ENCODE measurements at places on chromosomes 5 and 9.

GRCh38 chr5:66021585-66021984 lies 95.2 kb downstream of the ERBIN start:
- DNase-seq: no peak

DNA sequence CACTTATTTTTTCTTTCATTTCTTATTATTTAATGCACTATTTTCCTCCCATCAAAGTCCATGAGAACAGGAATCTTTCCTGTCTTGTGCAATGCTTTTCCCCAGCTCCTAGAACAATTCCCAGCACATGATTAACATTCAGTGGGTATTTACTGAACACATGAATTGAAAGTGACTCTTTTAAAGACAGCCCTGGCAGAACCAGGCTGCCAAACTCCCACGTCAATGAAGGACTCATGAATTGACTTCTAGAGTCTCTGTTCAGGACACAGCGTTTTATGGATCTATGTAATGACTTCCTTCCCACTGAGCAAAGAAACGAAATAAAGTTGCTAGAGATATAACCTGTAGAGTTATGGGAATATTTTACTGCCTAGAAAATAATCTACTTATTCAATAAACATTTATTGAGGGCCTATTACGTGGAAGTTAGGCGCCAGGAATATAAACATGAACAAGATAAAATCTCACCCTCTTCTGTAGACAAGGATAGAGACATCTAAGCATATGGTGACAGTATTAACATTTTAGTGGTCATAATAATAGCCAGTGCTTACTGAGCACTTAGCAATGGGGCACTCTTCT lies 485.9 kb upstream of the KLF4 start:
- no peak for DNase-seq

DNA sequence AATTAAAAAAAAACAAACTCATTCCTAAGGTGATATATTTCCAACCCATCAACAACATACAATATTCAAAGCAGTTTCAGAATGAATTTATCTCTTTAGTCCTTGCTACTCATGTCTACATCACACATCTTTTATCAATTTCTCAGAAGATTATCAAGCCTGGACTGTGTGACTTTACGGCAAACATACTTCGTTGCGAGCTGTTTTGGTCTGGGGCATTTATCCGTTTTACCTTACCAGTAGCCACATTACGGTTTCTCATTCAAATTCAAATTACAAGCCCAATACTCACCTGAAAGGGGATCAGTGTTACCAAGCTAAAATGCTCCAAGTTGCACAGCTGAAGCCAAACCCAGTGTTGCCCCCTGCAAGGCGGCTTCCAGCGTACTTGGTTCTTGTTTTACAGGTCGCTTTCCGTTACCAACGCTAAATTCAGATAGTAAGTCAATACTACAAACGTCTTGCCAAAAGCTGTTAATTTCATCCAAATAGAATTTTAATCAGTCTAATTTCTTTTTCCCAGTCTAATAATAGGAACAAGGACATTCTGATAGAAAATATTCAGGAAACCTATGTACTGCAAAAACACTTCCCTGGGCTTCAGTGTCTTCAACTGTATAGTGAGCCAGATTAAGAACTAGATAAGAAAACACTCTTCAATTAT lies 1.8 kb downstream of the HNRNPH1 start:
- DNase-seq: no peak

DNA sequence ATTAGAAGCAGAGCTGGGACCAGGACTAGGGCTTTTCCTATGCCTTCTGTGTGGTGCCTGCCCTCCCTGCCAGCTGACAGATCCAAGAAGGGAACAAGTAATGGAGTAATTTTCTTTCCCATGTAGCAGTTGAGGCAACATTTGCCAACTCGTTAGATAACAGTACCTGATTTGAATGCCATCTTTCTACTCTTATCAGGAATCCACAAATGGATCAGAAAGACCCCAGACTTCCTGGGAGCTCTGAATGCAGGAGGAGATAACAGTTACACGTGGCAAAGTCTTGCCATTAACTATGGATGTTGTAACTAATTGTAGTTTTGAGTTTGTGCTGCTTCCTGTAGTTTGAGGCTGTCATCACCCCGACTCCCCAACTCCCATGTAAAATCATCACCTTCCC lies 39.2 kb downstream of the RCL1 start:
- DNase-seq: no peak

GRCh38 chr9:21837501-21837900 lies 35.1 kb downstream of the MTAP start:
- no peak for DNase-seq

DNA sequence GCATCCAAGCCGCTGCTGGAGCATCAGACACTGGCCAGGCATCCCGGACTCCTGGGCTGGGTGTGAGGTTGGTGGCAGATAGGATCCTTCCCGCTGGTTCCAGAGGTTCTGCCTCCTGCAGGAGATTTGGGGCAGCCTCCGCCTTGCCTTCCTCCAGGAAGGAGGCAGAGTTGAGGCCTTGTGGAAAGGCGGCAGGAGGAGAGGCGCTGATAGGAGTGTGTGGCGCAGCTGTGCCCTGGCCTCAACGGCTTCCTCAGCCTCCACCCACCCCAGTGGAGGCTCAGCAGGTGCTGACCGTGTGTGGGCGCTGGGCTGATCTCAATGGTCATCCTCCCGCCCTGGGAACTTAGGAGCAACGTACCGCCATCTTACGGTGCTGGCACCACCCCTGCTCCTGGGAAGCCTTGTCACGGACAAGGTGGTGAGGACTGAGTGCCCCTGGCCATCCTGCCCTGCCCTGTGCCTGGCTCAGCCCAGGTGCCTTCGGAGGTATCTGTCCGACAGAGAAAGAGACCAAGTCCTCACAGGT lies 10.2 kb downstream of the NCS1 start:
- DNase-seq: no peak

GRCh38 chr5:61820836-61821235 lies 485.2 kb upstream of the KIF2A start:
- DNase-seq: no peak

DNA sequence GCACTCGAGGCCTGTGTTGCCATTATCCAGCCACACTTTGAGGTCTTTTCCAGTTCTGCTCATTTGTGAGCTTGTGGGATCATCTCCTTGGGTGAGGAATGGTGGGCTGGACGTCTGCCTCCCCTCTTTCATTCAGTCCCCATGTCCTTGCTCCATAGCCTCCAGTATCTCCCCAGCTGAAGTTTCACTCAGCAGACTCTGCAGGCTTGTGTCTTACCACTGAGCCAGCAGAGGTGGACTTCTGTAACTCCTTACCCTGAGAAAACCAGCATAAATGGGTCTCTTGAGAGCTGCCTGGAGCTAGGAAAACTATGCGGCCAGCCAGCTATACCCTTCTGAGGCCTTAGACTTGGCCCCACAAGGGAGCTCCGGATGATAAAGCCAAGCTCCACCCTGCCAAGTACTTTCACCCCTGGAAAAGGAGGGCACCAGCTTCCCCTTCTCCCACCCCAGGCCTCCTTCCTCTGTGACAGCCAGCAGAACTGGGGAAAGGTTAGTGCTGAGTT lies 12.2 kb downstream of the IRF1 start:
- DNase-seq: no peak

DNA sequence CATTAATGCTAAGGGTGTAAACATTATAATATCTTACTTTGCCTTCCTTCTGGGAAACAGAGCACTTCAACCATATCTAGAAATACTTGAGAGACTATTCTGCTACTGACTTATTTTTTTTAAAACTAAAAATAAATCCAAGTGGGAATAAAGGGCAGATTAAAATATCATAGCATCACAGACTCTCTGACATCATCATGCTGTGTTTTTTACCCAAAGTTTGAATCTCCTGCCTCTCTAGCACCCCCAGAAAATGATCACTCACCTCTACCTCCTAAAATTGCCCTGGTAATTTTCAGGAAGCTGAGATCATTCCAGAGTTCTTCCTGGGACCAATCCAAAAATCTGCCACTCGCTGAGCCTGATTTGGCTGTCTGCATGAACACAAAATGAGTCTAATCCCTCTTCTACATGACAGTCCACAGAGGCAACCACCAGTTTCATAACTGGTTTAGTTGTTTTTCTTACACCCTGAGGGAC lies 813.8 kb upstream of the DMAC1 start:
- no peak for DNase-seq

- DNase-seq: no peak
These were observed 317.3 kb upstream of the PDE4D start for GRCh38 chr5:60210810-60211209.

GRCh38 chr5:16265141-16265540 lies 85.5 kb upstream of the MARCHF11 start:
- no peak for DNase-seq

DNA sequence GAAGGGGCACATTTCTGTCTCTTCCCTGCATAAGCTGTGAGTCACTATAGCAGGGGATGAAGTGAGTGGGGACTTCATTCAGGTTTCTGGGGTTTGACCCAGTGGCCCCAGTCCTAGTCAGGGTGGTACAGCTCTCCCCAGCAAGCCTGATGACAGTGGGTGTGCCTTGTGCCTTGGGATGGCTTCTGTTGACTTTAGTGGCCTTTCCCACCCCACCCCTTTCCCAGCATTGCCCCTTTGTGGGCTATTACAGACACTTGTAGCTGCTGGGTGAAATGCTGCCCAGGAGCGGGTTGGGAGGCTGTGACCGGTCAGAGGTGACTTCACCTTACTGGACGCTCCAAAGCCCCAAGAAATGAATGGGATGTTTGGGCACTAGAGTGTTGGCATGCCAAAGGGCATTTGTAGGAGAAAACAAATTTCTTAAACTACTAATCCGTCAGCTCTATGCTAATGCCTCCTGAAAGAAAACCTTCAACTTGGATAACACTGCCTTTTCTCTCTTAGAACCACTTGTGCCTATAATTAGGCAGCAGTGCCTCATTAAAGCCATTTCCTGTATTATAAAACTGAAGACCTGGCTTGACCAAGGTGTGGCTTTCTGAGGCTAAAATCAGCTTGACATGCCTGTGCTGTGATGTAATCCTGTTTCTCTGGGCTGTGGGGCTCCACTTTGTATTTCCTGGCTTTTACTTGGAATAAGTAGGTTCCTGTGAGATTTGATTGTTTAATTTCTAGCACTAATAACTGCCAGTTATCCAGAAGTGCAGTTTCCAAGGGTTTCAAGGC lies 119.0 kb upstream of the SLC25A48 start:
- DNase-seq: no peak

GRCh38 chr5:24235946-24236345 lies 408.8 kb downstream of the CDH10 start:
- DNase-seq: no peak

- no peak for DNase-seq
These were observed 571.9 kb upstream of the BRINP1 start for GRCh38 chr9:119941091-119941490.

DNA sequence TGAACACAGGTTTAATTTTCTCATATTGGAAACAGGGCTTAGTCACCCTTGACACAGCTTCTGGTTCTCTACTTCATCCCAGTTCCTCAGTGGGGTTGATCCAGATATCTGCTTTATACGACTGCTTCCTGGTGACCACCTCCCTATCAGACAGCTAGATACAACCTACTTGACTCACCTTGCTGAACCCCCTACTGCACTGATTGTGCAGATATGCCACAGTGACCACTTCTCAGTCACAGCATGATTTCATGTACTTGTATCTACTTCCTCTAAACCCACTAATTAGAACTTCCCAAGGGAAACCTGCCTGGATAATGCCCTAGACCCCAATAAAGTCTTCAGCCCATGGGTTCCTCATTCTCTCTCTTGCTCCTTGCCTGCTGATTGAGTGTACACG lies 18.4 kb upstream of the RFK start:
- DNase-seq: no peak

- no peak for DNase-seq
These were observed 90.7 kb downstream of the PTCH1 start for GRCh38 chr9:95425910-95426551.

DNA sequence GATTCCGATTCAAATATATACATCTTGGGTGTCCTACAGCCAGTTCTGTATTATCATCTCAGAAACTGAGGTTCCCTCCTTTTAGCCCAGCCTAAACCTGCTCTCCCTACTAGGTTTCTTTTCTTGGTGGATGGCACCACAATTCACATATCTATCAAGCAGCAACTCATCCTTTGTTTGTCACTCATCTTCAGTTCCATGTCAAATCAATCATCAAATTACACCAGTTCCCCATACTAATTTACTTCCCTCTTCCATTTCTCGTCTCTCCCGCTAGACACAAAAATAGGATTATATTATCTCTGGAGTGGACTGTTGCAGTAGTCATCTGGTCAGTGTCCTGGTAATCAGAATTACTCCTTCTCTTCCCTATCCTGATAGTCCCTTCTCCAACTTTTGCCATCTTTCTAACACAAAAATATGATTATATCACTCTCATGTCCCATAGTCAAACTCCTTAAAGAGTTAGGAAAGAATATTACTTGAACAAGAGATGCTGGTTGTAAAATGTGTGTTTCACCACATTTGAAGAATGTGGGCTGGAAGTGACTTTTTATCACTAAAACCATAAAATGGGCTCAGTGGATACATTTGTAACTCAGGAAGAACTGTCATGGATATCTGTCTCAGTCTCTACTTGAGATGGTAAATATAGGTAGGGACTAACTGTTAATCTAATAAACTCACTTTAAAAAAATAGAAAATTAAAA lies 69.1 kb upstream of the RICTOR start:
- no peak for DNase-seq

GRCh38 chr9:125463926-125464325 lies 202.3 kb downstream of the GAPVD1 start:
- no peak for DNase-seq

DNA sequence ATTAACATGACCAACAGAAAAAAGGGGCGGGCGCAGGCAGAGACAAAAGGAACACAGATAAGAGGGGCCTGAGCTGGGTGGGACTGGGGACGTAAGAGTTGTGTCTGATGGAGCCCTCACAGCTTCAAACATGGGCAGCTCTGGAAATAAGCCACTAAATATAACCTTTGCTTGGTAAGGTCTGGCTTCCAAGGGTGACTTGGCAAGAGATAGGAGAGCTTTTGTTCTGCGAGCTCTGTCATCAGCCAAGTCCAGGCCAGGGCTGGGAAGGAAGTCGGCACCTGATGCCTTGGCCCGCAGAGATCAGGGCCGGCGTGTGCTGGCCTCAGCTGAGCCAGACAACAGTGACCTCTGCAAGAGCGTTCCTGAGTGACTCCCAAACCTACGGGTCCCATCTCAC lies 11.8 kb downstream of the TRUB2 start:
- DNase-seq: no peak

GRCh38 chr5:142202282-142202681 lies 93.7 kb downstream of the NDFIP1 start:
- DNase-seq: no peak

DNA sequence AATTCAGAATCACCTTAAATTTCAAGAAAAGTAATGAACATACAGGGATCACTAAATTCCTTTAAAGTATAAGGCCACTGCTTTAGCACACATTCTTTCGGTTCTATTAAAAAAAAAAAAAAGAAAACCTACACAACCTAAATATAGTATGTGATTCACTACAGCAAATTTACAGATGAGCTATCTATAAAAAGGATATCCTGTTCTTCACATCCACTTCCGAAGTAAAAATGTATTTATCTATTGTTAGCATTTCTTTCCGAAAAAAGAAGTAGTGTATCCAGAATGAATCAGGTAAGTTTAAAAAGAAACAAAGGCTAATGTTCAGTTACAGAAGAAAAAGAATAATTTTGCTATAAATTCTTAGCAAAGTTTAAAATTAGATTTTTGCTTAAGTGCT lies 70.2 kb downstream of the ECPAS start:
- DNase-seq: no peak
